ENCODE measurements at places on chromosomes 12 and 14.

GRCh38 chr12:50049254-50050118 is 7.9 kb upstream of the ASIC1 start:
- DNase-seq, result no peak

DNA sequence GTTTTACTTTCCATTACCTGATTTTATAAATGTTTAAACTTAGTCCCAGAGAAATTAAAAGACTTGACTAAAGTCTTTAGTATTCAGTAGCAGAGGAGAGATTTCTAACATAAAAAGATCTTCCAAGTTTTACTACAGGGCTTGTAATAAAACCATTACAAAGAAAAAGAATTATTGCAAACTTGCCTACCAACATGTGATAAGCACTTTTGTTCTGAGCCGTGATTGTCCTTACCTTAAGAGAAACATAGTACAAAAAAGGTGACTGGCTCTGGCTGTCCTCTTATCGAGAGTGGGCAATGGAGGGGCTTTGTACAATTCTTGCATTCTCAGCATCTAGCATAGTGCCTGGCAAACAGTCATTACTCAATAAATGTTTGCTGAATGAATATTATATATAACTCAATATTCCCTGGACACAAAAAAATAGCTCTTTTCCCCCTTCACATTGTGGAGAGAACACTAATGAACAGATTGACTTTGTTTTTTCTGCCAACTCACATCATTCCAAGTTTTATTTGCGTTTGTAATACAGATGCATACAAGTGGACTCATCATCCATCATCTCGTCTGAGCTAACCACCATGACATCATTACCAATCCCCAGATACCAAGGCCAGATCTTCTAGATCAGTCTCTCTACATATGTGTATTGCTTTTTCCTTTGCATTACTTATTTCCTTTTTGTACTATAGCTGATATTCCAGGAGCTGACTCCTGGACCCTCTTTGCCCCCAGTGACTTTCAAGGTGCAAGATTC is 192.8 kb upstream of the EEA1 start:
- no peak for DNase-seq

- peak; percentile 69 for DNase-seq
These were observed at the start of gene ARHGEF40 for GRCh38 chr14:21070083-21070609. Gene ARHGEF40 (plus strand): TSS chr14:21070304. CDS start chr14:21070397, 93 bp downstream.

GRCh38 chr12:75921622-75922289 is 109.8 kb downstream of the PHLDA1 start:
- DNase-seq, result peak; percentile 13

DNA sequence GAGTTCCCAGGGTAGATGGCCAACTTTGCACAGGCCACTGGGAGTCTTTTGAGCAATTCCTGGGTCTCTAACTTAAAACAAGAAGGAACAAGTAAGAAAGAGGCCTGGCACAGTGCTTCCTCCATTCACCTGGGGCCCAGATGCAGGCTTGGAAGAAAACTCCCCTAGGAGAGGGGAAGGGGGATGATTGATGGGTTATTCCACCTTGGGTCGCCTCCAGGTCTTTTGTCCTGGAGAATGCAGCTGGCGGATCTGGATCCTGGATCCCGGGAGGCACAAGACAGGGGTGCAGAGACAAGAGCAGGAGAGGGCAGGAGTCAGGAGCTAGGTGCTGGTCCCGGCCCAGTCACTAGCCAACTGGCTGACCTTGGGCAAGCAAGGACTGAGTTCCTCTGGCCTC is 74.5 kb downstream of the ESRRB start:
- no peak for DNase-seq

GRCh38 chr14:100824091-100824551 is 1.8 kb upstream of the MEG3 start:
- no peak for DNase-seq

All from left colon (tissue), 2 donors.